ENCODE measurements at places on chromosomes 1 and 21.

- DNase-seq = peak; percentile 20
Observed at GRCh38 chr1:153543736-153544135, 1.9 kb downstream of the S100A4 start.

DNA sequence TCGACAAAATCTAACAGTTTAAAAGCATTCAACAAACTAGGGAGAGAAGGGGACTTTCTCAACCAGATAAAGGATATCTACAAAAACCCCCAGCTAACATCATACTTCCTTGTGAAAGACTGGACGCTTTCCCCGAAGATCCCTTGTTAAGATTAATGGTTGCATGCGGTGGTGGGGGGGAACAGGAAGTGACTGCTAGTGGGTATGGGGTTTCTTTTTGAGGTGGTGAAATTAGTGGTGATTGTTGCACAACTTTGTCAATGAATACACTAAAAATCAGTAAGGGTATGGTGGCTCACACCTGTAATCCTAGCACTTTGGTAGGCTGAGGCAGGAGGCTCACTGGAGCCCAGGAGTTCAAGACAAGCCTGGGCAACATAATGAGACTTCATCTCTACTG is 26.9 kb upstream of the EYA3 start:
- no peak for DNase-seq

GRCh38 chr1:66167267-66167666 is 366.7 kb upstream of the SGIP1 start:
- no peak for DNase-seq

- no peak for DNase-seq
Observed at GRCh38 chr1:211833174-211833820, 2.7 kb upstream of the LPGAT1 start.

GRCh38 chr1:185972096-185972850 is 238.1 kb downstream of the HMCN1 start:
- DNase-seq = peak; percentile 44

GRCh38 chr1:41609166-41609883 is 124.8 kb upstream of the EDN2 start:
- no peak for DNase-seq

- DNase-seq = no peak
Observed at GRCh38 chr1:156559086-156559796, 13.1 kb downstream of the IQGAP3 start.

DNA sequence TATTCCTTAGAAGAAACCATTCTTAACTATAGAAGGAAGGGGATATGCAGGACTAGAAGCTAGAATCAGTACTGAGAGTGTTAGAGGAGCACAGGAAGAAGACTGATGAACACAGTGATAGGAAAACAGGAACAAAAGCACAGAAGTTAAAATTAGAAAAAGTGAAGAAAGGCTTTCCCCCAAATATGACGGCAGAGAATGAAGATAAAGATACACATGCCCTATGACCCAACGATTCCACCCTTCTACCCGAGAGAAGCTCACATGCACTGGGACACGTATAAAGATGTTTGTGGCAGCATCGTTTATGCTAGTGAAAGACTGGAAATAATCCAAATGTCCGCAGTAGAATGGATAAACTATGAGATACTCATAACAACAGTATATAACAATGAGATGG is 74.2 kb downstream of the DTL start:
- no peak for DNase-seq

DNA sequence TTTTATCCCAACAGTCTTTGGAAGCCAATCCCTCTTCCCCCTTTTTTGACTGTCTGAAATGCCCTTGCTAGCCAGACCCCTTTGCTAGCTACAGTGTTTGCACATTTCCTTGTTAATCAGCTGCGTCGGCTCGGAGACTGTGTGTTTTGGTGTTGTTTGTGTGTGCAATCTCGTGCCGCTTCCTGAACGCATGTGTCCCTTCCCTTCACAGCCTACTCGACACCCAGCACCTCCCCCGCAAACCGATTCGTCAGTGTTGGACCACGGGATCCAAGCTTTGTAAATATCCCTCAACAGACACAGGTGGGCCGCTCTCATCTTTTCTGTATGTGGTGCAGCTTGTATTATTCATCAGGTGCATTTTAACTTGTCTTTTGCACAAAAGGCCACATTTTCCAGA is 298.7 kb downstream of the TM2D1 start:
- DNase-seq = no peak

DNA sequence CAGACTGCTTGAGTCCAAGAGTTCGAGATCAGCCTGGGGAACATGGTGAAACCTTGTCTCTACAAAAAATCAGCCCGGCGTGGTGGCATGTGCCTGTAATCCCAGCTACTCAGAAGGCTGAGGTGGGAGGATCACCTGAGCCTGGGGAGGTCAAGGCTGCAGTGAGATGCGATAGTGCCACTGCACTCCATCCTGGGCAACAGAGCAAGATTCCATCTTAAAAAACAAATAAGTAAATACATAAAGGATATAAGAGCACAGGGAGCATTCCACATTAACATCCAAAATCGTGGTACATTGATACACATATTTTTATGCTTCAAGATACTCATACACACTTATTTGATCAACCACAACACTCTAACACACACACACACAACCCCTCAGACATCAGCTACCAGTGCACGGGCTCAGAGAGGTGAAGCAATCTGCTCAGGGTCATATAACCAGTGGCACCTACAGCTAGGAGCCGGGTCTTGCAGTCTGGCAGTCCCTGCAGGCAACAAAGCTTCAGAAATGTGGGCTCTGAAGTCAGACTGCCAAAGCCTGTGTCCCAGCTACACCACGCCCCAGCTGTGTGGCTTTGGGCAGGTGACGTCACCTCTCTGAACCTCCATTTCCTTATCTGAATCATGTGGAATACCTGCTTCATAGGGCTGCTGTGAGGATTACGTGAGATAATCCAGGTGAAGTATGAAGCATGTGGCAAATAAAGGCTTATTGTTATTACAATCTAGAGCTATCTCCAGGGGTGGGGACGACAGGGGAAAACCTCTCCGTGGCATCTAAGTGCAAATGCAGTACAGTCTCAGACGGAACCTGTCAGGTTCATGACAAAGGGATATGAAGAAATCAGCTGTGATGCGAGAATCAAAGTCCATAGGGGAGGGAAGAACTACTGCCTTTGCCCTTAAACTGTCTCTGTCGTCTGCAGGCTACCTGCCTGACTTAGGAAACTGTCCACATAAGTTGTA is 4.8 kb upstream of the CRYBG2 start:
- DNase-seq = no peak

GRCh38 chr1:154835531-154836324 is 34.4 kb downstream of the KCNN3 start:
- no peak for DNase-seq

GRCh38 chr1:57485643-57486042 is 61.8 kb upstream of the DAB1 start:
- peak; percentile 58 for DNase-seq

DNA sequence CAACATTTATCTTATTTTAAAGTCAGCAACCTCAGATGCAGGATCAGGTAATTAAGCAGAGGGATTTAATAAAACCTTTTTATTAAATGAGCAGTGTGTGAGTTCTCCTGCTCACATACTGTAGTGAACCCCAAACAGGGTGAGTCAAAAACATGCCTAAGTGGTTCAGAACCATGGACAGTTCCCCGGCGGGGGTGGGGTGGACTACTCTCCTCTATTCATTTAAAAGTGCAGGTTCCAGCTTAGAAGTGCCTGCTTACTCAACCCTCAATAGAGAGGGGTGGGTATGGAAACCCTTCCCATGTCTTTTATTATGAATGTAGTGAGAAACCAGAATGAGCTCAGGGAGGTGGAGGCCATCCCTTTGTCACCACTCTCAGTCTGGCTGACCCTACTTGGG is 397.9 kb downstream of the HHAT start:
- DNase-seq = peak; percentile 51

DNA sequence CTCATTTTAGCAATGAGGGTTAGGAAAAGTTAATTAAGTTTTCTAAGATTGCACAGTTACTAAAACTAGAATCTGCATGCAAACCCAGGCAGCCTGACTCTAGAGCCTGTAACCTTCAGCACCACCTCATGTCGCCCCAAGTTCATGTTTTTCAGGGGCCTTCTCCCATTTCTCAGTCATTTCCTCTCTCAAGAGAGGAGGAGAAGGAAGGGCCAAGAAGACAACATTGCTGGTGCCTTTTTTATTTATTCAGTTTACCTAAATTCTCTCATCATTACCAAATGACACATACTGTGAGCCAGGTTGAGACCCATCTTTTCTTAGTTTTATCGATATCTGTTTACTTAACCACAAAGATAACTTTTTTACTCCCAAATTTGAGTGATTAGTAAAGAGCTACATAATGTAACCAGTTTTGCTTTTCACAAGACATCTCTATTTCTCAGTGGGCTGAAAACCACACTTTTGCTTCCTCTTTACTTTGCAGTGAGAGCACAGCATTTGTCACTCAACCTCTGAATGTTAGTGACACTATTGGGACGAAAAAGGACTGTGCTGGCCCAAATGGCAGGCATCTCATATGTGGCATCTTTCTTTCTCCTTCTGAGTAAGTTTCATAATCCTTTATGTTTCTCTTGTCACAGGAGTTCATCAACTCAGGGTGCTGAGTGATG is at the start of gene CD101:
TSS of gene CD101 (plus strand) at position 507 of the 674 bp plus-strand sequence. CDS start at position 565, 58 bp downstream.
- no peak for DNase-seq

- DNase-seq = no peak
Observed at GRCh38 chr21:45528981-45529784, 13.1 kb downstream of the SLC19A1 start.

DNA sequence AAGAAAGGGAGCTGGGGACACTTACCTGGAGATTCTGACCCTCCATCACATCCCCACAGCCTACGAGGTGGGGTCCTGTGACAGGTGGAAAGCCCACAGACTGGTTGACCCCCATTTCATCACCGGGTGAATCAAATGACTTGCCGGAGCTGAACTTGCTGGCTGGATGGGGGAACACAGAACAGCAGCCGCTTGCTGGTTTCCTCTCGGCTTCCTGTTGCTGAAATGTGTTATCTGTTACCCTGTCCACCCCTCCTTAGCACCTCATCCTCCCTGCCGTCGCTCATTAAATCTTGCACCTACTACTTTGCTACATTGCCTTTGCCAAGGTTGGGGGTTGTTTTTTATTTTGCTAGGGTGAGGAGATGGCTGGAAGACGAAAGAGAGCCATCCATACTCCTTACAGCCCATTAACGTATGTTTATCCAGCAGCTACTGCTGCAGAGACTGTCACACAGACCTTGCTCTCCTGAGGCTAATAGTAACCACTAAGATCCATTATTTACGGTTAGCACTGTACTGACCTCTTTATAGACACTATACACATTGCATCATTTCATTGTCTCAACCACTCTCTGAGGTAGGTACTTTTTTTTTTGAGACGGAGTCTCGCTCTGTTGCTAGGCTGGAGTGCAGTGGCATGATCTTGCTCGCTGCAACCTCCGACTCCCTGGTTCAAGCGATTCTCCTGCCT is 7.0 kb downstream of the PAFAH2 start:
- no peak for DNase-seq

DNA sequence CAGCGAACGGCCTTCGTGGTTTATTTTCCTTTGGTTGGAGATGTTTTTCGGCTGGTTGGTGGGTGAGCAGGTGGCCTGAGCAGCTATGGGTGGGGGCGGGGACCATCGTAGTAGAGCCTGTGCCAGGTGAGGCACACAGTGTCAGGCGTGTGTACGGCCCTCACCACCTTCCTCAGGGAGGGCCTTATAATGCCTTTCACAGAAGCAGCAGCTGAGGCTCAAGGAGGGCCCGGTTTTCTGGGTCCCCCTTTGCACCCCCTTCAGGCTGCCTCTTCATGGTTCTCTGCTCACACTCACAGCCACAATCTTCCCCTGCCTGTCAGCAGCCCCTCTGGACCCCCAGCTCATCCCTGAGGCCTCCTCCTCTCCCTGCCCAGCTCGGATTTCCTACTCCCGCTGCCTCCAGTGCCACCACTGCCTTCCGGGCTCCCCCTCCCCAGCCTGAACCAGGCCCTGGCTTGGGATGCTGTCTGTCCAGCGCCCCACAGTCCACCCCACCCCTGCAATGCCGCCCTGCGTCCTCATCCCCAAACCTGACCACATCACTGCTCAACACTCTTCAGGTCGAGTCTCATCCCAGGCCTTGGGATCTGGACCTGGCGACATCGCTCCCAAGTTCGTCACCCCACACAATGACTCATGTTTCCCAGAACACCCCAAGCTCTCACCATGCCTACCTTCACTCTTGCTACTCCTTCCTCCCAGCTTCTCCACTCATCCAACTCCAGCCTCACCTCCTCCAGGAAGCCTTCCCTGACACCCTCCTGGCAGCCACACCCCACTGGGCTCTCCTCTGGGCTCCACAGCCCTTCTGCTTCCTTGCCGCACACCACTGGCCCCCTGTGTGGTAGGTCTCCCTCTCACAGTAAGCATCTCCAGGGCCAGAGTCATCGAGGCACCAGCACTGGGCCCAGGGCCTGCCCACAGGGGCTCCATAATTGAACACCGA is 53.9 kb downstream of the DMRTB1 start:
- DNase-seq = no peak

GRCh38 chr1:63618011-63618410 is 24.8 kb downstream of the PGM1 start:
- peak; percentile 60 for DNase-seq

GRCh38 chr21:37210130-37210529 is 57.0 kb downstream of the VPS26C start:
- no peak for DNase-seq

DNA sequence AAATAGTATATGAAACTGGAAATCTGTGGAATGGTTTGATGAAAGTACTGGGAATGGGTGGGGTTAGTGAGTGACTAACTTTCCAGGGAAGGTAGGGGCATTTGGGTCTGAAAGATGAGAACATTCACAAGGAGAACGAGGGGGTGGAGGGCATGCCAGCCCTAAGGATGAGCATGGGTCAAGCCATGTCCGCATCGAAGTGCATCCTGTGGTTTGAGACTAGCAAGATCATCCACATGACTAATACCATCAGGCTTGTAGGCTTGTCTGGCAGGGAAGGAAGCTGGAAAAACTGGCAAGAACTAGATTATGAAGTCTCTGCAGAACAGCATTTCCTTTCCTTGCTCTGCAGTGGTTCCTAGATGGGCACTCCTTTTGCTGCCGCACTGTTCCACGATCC is 70.4 kb upstream of the UBE2U start:
- peak; percentile 69 for DNase-seq

DNA sequence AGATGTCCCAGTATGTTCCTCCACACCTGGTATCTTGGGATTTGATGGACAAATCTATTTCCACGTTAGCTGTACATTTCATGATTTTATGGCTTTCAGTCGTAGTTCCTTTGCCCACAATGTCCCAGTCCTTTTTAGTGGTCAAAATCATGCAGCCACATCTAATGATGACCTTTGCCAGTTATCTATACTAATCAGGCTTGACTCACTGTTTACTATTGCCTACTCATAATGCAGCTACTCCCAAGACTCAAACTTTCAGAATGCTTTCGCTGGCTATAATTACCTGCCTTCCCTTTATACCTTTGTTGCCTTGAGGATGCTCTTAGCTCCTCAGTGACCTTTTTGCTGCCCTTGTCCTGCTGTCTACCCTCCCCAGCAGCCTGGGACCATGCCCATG is 6.4 kb downstream of the NOS1AP start:
- no peak for DNase-seq
